ENCODE measurements at places on chromosomes 7 and 10.

GRCh38 chr10:95247881-95248583 is 42.8 kb downstream of the PDLIM1 start:
- no peak for DNase-seq

- no peak for DNase-seq
These were observed 16.5 kb downstream of the SYPL1 start for GRCh38 chr7:106095634-106096033.

- DNase-seq = no peak
These were observed 12.6 kb downstream of the FFAR4 start for GRCh38 chr10:93579089-93579488.

DNA sequence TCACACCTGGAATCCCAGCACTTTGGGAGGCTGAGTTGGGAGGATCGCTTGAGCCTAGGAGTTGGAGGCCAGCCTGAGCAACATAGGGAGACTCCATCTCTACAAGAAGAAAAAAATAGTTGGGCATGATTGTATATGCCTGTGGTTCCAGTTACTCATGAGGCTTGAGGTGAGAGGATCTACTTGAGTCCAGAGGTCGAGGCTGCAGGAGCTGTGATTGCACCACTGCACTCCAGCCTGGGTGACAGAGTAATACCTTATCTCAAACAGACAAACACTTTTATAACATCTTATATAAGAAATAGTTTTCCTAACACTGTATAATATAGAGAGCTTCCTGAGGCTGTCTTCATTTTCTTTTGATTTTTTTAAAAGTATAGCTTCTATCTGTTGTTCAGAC is 448.4 kb upstream of the COBL start:
- no peak for DNase-seq

GRCh38 chr10:14327527-14327926 is 3.2 kb downstream of the FRMD4A start:
- no peak for DNase-seq

DNA sequence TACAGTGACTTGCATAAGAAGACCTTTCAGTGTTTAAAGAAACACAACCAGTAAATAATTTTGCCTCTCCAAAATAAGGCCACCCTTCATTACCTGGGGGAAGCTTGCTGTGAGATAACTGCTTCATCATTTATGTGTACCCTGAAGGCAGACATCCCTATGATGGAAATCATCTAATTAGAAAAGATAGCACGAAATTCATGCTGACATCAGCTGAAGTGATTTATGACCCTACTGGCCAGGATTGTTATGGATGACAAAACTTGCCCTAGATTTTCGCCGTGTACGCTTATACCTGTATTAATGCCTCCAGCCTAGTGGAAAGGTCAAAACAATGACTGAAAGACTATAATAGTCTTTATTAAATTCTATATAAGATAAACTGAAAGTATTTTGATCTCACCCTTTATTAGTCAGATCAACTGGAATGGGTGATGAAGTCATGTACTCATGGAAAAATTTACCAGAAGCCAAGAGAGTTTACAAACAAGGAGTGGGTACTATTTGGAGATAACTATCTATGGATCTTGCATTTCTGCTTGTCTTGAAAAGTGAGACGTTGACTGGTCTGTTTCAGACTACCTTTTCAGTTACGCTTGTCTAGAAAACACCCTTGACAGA is 114.2 kb downstream of the PPP1R3A start:
- no peak for DNase-seq

GRCh38 chr7:140702774-140703173 is 6.3 kb downstream of the NDUFB2 start:
- no peak for DNase-seq

- no peak for DNase-seq
These were observed 154.1 kb upstream of the ZMIZ1 start for GRCh38 chr10:78914502-78915189.

DNA sequence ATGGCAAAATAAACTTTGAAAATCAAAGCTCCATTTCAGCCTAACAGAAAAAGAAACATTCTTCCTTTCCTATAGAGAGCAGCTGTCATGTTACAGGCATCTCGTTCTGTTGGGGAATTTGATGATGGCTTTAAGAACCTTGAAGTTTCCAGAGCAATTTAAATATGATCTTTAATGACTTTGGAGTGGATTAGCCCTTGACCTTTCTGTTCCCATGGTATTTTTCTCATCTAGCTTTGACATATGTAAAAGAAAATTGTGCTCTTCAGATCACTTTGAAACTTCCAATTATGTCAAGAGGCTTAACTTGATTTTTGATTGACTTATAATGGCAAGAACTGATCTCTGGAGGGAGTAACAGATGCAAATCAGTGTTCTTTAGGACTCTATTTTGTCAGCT is 157.6 kb upstream of the SEMA3E start:
- no peak for DNase-seq

GRCh38 chr10:94239696-94240095 is 123.0 kb downstream of the NOC3L start:
- no peak for DNase-seq

DNA sequence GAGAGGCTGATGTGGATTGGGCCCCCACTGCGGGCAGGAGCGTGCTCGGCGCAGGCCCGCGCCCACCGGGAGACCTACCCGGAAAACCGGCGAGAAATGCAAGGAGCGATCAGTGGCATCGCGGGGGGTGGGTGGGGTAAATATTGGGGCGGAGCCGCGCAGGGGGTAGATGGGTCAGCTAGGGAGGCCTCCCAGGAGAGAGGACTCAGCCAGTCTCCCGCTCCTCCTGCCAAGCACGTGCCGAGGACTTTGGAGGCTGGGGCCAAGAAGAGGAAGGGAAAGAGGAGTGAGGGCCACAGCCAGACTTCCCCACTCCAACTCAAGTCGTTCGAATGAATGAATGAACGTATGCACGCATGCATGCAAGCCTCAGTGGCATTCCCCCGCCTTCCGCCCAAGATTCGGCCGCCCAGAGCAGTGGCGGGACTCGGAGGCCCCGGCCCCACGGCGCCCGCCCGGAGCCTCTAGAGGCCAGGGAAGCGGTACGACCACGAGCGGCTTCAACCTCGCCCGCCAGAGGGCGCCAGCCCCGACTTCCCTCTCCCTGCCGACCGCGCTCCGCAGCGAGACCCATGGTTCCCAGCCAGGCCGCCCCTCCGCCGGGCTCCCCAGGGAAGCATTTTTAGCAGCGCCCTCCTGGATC is 3.6 kb downstream of the NPM3 start:
- peak; percentile 92 for DNase-seq

DNA sequence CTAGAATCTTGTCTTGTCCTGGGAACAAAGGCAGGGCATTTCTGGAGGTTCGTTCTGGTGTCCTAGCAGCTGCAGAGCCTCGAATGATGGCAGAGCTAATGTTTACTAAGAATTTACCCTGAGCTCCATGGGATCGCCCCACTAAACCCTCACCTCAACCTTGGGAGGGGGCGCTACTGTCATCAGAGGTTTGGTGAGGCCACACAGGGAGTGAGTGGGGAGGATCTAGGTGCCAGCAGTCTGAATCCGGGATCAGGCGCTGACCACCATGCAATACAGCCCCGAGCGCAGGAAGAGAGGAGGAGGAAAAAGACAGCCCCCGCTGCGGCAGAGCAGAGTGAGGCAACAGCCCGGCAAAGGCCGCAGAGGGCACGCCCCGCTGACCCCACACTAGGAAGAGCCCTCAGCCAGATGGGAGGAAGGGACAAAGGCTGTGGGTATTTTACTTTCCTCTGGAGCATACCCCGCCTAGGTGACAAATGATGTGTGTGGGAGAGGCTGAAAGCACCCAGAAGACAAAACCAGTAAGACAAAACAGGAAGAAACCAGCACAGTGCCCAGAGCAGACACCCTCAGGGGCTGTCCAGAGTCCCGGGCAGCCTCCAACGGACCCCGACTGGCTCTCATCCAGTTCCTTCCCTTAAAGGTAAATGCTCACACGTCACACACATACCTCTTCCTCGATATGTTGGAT is 103.5 kb downstream of the FAM53B start:
- DNase-seq = peak; percentile 30

GRCh38 chr10:95964756-95965155 is 57.0 kb downstream of the CC2D2B start:
- DNase-seq = no peak

DNA sequence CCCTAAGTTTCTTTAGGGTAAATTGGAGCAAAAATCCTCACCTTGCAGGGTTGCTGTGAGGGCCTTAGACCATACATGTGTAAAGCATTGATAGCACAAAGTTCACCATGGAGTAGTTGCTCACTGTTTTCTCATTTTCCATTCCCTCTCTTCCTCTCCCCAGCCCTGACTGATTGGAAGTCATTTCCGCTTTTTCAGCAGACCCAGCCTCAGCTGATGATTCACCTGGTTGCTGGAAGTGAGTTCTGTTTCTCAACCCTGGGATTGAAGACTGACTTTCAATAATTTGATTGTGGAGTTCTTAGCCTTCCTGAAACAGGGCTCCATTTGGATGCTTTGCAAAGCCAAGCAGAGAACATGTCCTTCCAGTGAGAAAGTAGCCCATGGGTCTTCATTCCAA is 107.0 kb downstream of the PLXNA4 start:
- DNase-seq = no peak

DNA sequence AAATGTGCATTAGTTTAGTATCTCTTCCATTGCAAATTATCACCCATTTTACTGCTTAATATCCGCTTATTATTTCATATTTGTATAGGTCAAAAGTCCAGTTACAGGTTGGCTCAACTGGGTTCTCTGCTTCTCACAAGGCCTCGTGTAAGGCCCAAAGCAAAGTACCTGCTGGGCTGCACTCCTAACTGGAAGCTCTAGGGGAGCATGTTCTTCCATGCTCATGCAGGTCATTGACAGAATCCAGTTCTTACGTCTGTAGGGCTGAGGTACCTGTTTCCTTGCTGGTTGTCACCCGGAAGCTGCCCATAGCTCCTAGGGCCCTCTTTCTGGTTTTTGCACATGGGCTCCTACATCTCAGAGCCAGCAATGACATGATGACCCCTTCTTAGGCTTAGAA is 79.6 kb downstream of the RAPGEF5 start:
- DNase-seq = no peak

DNA sequence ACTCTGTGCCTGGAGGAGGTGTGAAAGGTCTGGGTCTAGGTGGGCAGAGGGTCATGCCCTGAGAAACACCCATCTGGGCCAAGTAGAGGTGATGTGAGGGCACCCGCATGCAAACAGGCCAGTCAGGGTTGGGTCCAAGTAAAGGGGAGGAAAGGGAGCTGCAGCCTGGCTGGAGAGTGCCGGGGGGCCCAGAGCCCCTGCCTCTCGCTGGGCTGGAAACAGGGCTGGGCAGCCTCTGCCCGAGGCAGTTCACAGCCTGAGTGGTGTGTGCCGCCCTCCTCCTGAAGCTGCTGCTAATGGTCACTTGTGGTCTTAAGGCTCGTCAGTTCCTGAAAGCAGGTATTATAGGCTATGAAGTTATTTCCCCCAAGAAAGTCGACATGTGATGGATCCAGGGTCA is 7.3 kb downstream of the CYP2E1 start:
- DNase-seq = no peak

DNA sequence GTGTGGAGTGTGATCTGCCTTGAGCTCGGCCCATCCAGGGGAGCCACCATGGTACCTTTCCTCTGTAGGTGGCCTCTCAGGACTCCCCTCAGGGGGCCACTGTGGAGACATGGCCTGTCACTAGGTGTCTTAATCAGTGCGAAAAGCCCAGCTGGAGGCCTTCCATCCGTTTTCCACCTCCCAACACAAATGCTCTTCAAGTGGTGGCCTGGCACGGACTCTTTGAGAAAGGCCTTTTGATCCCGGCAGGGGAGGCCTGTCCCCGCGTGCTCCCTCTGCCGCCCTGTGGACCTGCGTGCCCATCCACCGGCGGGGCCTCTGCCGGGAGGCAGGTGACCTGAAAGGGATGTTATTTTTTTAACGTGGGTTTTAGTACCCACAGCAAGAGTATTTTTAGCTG is 149.5 kb downstream of the RGS10 start:
- DNase-seq = no peak

DNA sequence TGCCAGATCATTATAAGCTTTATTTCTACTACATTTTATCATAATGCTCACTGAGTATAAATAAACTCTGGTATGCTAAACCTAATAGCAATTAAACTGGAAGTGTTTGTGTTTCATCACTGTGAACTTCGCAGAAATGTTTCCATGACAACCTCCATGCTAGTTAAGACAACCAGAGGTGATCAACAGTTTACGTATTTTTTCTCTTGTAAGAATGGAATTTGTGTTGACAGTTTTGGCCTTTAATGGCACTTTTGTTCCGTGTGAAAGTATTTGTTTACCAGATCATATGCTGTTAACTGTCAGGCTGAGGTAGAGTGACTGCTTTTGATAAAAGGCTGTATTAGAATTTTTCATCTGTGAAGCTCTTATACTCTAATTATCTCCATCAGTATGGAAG is 212.1 kb upstream of the PPP1R3A start:
- no peak for DNase-seq

- no peak for DNase-seq
These were observed 40.3 kb downstream of the GRB10 start for GRCh38 chr7:50742401-50742800.

GRCh38 chr10:79342295-79342761 is 4.9 kb upstream of the PPIF start:
- no peak for DNase-seq

DNA sequence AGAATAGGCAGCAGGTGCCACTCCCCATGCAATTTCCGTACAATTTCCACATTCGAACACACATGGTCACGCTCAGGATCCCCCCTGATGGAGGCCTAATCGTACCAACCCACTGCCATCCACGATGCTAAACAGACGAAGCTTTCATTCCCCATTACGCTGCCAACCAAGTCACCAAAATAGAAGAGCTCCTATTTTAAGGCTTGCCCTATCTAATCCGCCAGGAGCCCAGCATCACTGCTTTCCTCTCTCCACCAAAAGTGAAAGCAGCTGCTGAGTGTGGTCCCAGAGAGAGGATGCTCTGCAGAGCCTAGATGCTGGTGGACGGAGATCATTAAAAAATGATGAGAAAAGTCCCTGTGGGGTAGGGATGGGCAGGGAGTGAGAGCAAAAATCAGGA is 43.3 kb downstream of the HSPA12A start:
- no peak for DNase-seq

DNA sequence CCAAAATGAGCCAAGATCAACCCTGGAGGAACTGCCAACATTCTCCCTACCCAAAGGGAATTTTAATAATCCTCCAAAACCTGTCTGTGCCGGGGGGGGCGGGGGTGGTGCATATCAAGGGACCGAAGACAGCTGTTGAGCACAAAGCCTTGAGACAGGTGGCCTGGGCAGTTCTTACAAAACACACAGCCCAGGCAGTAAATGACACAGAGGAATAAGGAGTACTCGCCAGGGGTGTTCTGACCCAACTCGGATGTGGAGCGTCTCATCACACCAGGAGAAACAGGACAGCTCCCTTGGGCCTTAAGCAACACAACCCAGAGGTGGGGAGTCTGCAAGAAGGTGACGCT is 35.6 kb downstream of the PLAC9 start:
- no peak for DNase-seq

- DNase-seq = no peak
These were observed 222.3 kb upstream of the ZNF32 start for GRCh38 chr10:43870968-43871439.

DNA sequence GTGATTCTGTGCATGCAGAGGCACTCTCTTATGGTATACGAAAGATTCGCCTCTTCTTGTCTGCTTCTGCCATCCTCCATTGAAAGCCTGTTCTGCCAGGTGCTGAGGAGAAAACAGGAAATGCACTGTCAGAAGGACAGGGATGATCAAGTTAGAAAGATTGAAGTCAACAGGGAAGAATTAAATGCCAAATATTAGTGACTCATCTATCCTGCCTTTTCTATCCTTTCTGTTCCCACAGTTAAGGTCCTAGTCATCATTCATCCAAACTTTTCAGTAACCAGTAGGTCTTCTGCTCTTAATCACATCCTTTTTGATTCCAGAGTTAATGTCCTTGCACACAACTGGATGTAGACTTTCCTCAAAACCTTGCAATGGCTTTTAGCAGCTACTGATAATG is 4.8 kb upstream of the ZNF783 start:
- no peak for DNase-seq

All from pancreas (tissue), 10 donors.